Osteoblast (primary cell): ENCODE measurements at places on chromosomes 5 and 9. TPM values are rescaled to one million over a fixed set of nuclear protein-coding genes. Genes with fewer than 3 reads are reported as not detected.

DNA sequence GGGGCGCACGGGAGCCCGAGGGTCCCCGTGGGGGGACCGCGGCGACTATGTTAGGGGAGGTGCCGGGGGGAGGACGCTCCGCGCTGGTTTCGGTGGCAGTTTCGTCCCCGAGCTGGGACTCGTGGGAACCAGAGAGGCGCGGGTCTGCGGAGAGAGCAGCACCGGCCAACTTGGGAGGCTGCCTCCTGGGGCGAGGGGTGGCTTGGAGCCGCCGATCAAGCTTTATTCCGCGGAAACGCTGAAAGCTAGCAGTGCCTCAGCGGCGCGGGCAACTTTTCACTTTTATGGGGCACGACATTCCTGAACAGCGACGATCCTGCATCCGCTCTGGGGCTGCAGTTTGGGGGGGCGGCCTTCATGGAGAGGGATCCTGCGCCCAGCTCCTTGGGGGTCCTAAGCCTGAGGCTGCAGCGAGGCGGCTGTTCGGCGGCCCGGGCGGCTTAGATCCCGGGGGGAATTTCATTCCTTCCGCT is 369 bp downstream of the OCLN start:
- peak; percentile 91 for DNase-seq

DNA sequence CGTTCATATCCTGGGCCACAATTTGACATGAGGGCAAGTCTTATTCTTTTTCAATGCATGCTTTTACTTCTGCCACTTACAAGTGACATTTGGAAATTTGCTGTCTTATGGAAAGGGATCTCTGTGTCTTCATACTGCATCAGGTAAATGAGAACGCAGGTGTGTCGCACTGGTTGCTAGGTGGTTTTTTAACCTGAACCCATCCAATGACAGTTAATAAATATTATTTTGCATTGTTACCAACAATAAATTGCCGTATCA is 1.1 kb downstream of the ADAMTS16 start:
- no peak for DNase-seq

GRCh38 chr5:138466125-138466899 is 1.0 kb downstream of the EGR1 start:
- peak; percentile 88 for DNase-seq

Gene CCL27
- 0.36 TPM in 1 of 2 replicates, not detected in the other for total RNA-seq

DNA sequence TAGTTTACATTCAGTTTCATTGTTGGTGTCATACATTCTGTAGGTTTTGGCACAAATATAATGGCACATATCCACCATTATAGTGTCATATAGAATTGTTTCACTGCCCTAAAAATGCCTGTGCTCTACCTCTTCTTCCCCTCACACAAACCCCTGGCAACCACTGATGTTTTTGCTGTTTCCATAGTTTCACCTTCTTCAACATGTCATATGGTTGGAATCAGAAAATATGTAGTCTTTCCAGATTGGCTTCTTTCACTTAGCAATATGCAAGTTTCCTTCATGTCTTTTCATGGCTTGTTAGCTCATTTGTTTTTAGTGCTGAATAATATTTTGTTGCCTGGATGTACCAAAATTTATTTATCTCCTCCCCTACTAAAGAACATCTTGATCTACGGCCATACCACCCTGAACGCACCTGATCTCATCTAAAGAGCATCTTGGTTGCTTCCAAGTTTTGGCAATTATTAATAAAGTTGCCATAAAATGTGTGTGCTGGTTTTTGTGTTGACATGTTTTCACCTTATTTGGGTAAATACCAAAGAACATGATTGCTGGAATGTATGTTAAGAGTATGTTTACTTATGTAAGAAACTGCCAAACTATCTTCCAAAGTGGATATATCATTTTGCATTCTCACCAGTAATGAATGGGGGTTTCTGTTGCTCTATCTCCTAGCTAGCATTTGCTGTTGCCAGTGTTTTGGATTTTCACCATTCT is 17.0 kb upstream of the CDK20 start:
- no peak for DNase-seq

Gene TAF1L
- not detected in 2 replicates for total RNA-seq

GRCh38 chr9:35517552-35518224 is 27.8 kb downstream of the RUSC2 start:
- DNase-seq = no peak

Gene EIF4EBP3
- total RNA-seq = 3.8 and 4.7 TPM in 2 replicates

DNA sequence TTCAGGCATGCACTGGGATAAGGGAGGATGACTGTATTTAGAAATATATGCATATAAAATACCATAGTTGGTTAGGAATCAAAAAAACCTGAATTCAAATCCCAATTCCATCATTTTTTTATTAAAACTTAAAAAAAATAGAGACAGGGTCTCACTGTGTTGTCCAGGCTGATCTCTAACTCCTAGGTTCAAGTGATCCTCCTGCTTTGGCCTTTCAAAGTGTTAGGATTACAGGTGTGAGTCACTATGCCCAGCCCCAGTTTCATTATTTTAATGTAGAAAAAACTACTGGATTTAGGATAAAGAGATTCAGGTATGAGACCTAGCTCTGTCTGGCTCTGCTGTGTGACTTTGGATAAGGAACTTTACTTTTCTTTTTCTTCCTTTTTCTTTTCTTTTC is 3.3 kb upstream of the LARP1 start:
- no peak for DNase-seq

DNA sequence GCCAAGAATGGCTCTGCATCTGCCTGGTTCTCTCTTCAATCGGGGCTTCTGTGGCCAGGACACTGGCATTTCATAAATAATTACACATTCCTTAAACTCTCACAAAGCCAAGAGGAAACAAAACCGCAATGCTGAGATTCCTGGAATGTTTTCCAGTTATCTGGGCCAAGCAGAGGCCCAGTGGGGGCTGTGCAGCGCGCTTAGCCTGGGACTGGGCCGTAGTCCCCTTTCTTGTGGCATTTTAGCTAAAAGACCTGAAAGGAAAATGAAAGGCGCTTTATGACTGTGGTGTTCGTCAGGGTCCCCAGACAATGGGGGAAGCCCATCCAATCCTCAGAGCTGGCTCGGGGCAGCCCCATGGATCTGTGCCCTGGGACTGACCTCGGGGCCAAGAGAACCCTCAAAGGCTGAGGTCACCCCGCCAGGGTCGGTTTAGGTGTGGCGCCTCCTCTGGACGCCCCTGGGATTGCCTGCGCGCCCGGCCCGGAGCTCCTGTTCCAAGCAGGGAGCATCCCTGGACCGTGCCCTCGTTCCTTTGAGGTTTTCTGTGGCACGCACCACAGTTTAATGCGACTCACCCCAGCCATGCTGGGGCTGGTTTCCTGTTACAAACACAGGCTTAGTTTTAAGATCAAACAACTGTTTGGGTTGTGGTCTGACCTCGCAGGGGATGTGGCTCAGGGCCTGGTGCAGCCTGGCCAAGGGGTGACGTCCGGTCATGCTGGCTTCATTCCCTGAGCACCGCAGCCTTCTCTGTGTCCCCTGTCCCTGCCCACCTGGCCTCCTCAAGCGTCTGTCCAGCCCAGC is 51.5 kb upstream of the NKD2 start:
- peak; percentile 98 for DNase-seq

Gene IL13
- total RNA-seq = under 0.01 TPM in 1 of 2 replicates, not detected in the other

DNA sequence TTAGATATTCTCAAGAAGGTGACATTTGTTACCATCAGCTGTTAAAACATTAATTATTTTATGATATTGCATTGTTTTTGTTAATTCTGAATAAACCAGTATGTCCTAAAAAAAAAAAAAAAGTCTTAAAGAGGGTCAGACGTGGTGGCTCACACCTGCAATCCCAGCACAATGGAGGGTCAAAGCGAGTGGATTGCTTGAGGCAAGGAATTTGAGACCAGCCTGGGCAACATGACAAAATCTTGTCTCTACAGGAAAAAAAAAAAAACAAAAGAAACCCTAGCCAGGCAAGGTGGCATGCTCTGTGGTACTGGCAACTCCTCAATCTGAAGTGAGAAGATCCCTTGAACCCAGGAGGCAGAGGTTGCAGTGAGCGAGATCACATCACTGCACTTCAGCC is 46.8 kb downstream of the CYLC2 start:
- no peak for DNase-seq

DNA sequence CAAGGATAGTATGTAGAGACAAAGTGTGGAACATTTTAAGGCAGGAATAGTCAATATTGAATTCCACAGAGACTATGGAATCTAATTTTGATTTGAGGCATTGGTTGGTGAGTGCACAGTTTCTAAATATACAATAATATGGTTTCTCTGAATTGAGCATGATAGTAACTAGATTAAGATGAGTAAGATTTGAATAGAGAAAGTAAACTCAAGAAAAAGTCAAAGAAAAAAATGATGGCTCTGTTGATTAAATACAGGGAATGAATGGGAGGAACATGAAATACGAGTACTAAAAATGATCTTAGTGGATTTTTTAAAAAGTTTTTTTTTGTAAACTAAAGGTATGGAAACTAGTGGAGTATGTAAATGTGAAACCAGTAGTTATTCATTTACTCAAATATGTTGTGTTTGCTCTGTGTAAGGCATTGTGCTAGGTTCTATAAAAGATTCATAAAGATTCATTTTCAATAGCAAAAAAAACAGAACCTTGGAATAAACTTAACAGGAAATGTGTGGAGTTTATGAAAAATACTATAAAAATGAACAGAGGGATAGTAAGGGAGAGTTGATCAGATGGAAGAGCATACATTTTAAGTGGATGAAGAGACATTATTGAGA is 101.2 kb downstream of the ZCCHC7 start:
- DNase-seq = no peak

GRCh38 chr5:151917904-151918303 is 6.7 kb downstream of the GLRA1 start:
- no peak for DNase-seq

DNA sequence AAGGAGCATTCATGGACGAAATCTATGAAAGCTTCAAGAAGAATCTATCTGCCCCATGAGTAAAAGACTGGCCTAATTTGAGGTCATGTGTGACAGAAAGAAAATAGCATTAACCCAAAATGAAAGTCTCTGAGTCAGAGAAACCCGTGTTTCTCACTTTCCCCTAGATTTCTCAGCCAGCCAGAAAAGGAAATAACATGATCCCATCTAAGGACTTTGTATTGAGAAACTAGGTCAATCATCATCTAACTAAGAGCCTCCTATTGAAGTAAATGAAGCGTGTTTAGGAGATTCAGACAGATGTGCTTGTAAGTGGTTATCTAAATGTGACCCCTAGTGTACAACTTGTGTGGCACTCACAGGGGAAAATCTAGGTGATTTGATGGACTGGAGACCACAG is 77.3 kb upstream of the ZNF366 start:
- DNase-seq = peak; percentile 58

DNA sequence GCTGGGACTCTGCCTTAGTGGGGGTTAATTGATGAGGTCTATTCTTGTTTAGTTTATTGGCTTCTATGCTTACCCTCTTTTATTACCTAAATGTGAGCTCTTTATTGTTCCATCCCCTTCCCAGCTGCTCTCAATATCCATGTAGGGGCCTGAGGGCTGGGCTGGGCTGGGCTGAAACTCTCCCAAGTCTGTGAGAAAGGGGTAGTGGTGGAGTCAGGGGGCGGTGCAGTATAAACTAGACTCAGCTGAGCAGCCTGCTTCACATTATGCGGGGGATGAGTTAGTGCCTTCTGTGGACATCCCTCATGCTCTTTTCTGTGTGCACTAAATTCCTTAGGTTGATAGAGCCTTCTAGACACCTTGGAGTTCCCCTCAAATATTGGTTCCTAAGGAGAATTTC is 451.8 kb upstream of the PTGER4 start:
- DNase-seq = no peak

GRCh38 chr9:21970800-21971640 is 23.2 kb downstream of the CDKN2A start:
- DNase-seq = no peak

- DNase-seq = no peak
Observed at GRCh38 chr5:179397516-179397915, 52.3 kb upstream of the ADAMTS2 start.

Gene PCBD2
- 4.7 and 6.5 TPM in 2 replicates for total RNA-seq

Gene TLX3
- not detected in 2 replicates for total RNA-seq

GRCh38 chr5:9833871-9834270 is 203.7 kb upstream of the TAS2R1 start:
- DNase-seq = no peak

DNA sequence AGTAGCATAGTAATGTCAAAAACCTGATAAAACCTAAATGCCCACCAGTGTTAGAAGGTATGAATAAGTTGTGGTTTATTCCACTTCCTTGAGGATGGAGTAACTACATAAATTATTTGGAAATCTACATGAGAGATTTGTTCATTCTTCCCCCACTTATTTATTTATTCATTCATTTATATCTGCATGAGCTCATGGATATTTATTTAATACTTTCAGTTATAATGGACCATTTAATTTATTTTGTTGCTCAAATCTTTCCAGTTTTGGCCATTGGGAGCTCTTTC is 223.8 kb upstream of the S1PR3 start:
- DNase-seq = no peak

GRCh38 chr9:110148384-110148783 is 59.6 kb downstream of the C9orf152 start:
- no peak for DNase-seq

DNA sequence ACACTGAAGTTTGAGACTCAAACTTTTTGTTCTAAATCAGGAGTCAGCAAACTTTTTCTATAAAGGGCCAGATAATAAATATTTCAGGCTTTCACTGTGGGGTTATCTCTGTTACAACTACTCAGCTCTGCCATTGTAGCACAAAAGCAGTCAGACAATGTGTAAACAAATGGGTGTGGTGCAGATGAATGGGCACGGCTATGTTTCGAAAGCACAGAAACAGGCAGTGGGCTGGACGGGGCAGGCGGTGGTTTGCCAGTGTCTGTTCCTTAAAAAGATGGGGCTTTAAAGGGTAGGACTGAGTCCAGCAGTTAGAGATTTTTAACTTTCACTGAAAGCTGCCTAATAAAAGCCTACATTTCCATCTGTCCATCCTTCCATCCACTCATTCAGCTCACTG is 48.9 kb downstream of the PFDN1 start:
- DNase-seq = no peak

DNA sequence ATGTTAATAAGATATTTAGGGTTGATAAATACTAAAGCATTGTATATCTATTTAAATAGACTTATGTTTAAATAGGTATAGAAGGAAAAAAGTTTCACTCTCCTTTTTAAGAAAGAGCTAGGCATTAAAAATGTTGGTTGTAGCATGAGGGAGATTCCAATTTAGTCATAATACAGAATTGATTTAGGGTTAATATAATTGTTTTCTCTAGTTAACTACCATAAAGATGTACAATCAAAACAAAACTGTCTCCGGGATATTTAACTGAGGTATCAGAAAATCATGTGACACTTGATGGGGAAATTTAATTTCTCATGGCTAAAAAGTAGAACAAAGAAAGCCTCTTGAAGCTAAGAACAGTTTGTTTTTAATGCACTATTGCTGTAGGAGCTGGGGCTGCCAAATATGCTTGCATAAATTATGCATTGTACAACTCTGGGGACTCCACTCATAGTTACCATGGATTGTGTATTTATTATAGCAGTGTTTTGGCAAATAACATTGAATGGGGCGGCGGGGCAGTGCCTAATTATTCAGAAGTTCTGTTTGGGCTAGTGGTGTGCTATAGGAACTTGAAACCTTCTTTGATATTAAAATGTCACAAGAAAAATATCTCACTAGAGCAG is 44.2 kb downstream of the SMC2 start:
- DNase-seq = no peak
